Urinary bladder (tissue), 4 donors: ENCODE measurements at places on chromosomes 1 and 21. TPM values are rescaled to one million over a fixed set of nuclear protein-coding genes. Genes with fewer than 3 reads are reported as not detected.

Gene BARHL2
- total RNA-seq = not detected

Gene ETS2
- total RNA-seq = 91.7 TPM

Gene SMYD3
- total RNA-seq = 44.6 TPM

Gene PLA2G4A
- 36.8 TPM for total RNA-seq

Gene IL6R
- total RNA-seq = 8.1 TPM

Gene NEK2
- 13.1 TPM for total RNA-seq

Gene CFHR5
- total RNA-seq = not detected

Gene KRTAP10-10
- total RNA-seq = not detected

Gene OPTC
- not detected for total RNA-seq

Gene PEAR1
- 9.3 TPM for total RNA-seq

Gene KCNJ15
- 11.4 TPM for total RNA-seq

Gene PIP5K1A
- total RNA-seq = 77.0 TPM

Gene TNFRSF8
- 0.26 TPM for total RNA-seq

Gene CLCA1
- total RNA-seq = not detected

Gene OXCT2
- 0.90 TPM for total RNA-seq

Gene TAS1R1
- not detected for total RNA-seq

Gene TMEM82
- total RNA-seq = not detected

Gene SHC1
- 61.2 TPM for total RNA-seq

Gene CEP170
- 163 TPM for total RNA-seq

Gene CIART
- total RNA-seq = 2.4 TPM

Gene RHD
- total RNA-seq = 0.69 TPM
